ENCODE measurements at places on chromosomes 16 and 17.

GRCh38 chr17:48636177-48637018 is 10.2 kb upstream of the HOXB9 start:
- peak; percentile 96 for DNase-seq

GRCh38 chr16:62692685-62693084 is 656.4 kb upstream of the CDH8 start:
- DNase-seq, result peak; percentile 49

DNA sequence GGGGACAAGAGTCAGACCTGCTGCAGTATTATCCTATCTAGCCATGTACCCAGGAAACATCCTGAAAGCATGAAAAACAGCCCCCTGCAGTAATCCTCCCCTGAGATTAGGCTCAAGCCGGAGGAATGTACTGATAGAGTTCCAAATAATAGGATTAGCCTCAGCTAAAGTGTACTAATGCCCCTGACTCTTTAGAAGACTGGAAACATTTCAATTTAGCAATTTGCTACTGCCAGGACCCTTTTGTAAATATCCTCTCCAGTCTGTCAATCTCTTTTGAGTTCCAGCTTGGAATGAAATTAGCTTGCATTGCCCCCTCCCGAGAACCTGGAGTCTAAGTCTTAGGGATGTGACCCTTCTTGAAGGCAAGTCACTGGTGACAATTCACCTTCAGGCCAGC is 110.8 kb upstream of the DNAH9 start:
- no peak for DNase-seq

DNA sequence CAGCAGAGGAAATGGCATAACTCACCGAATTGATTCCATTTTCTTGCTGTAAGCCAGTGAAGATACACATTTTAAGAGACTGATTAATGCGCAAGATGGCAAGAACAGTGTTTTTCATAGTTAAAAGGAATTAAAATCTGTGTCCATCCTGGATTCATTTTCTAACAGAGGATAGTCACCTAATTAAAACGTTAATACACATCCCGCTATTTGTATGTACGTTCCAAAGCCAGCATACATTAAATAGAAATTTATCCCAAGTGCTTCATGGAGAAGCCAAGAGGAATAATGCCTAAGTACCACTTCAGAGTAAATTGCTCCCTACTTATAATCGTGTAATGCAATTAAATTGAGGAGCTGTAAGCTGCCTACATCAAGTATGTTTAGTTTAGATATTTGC is 49.9 kb downstream of the RBFOX1 start:
- DNase-seq, result no peak

Data from MM.1S (cell line).